Pulmonary artery endothelial cell (primary cell): ENCODE measurements at places on chromosomes 11 and 22. TPM values are rescaled to one million over a fixed set of nuclear protein-coding genes. Genes with fewer than 3 reads are reported as not detected.

Gene TEX12
- total RNA-seq: not detected in 2 replicates

Gene TNNT3
- total RNA-seq: not detected in 2 replicates

Gene VPS51
- total RNA-seq: 174 and 190 TPM in 2 replicates

Gene FSHB
- not detected in 2 replicates for total RNA-seq

Gene ZNRF3
- total RNA-seq: 3.3 and 3.8 TPM in 2 replicates

Gene PIH1D2
- 0.56 and 1.3 TPM in 2 replicates for total RNA-seq

Gene PGA5
- not detected in 2 replicates for total RNA-seq

DNA sequence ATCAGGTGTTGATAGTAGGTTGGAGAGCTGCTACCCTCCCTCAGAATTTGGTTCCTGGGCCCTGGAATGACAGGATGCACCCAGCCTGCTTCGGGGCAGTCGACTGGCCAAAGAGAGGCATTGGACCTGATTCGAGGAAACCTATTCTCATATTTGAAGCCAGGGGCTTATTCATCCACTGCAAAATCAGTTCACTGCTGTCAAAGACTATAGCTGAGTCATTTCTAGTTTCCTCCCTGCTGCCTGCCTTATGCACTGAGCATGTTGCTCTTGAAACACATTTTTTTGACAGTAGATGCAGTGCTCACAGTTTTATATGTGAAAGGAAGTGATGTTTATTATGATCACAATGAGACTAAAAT lies 565.4 kb downstream of the ETS1 start:
- DNase-seq: peak; percentile 17

DNA sequence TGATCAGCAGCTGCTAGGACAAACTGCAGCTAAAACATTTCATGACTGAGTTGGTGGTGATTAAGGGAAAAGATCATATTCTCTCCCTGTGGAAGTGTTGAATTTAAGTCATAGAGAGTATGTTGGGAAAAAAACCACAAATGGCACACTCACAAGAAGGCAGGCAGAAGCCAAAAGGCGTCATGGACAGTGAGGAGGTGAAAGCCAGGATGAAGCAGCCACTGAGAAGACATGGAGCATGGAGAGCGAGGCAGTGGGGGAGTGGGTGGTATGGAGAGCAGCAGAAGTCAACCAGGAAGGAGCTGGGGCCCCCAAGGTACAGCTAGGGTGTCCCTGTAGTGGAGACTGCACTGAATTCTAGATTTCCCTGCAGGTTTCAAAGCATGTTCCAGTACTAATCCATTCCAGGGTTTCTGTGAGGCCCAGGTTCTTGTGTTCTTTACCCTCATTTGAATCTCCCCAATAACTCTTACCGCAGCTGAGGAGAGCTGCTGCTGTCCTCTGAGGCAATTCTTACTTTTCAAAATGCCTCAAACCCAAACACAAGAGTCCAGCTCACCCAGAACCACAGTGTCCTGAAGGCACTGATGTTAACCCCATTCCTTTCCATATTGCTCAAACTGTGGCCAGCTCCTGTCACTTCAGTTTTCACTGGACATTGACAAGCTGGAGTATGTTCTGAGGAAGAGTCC lies 191.8 kb upstream of the E2F8 start:
- DNase-seq: no peak

GRCh38 chr22:24247564-24248344 lies 2.9 kb upstream of the GGT5 start:
- peak; percentile 60 for DNase-seq

- no peak for DNase-seq
Observed at GRCh38 chr11:34972892-34973291, 56.5 kb downstream of the PDHX start.

GRCh38 chr11:78820741-78821140 lies 246.1 kb upstream of the NARS2 start:
- DNase-seq: no peak

DNA sequence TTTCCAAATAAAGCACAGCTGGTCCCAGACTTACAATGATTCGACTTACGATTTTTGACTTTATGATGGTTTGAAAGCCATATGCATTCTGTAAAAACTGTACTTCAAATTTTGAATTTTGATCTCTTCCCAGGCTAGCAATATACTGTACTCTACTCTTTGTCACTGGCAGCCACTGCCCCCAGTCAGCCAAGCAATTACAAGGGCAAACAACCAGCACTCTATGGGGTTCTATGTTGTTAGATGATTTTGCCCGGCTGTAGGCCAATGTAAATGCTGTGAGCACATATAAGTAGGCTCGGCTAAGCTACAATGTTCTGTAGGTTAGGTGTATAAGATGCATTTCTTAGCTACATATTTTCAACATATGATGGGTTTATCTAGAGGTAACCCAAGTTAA lies 217.3 kb downstream of the RAB38 start:
- DNase-seq: no peak

DNA sequence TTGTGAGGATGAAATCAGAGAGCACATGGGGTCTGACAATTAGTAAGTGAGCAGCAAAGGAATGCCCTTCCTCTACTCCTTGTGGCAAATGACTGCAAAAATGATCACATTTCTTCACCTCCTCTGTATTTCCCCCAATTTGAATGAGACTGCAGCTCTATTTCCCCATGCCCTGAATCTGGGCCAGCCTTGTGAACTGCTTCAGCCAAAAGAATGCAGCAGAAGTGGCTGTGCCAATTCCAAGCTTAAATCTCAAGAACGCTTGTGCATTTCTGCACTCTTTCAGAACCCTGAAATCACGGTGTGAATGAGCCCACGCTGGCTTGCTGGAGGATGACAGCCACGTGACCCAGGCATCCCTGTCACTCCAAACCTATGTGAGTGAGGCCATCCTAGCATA lies 9.9 kb downstream of the SLC43A3 start:
- DNase-seq: no peak

- no peak for DNase-seq
Observed at GRCh38 chr11:81634483-81634882, 1099.2 kb downstream of the FAM181B start.

DNA sequence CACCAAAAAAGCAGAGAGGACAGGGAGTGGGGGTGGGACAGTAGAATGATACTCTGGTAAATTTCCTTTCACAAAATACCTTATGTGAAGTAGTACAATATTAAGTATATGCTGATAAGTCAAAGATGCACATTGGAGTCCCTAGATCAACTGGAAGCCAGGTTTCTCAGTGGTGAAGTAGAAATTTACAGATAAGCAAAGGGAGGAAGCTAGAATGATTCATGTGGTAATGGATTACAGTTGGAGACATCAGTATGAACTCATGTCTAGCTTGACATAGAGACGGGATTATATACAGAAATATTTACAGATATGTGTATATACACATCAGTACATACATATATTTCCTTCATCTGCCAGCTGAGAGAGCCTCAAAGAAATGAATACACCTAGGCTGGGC lies 21.5 kb downstream of the PLEKHB1 start:
- no peak for DNase-seq

- DNase-seq: no peak
Observed at GRCh38 chr11:73233211-73233610, 15.1 kb downstream of the P2RY2 start.

GRCh38 chr11:96001037-96001436 lies 77.1 kb upstream of the MTMR2 start:
- DNase-seq: no peak

DNA sequence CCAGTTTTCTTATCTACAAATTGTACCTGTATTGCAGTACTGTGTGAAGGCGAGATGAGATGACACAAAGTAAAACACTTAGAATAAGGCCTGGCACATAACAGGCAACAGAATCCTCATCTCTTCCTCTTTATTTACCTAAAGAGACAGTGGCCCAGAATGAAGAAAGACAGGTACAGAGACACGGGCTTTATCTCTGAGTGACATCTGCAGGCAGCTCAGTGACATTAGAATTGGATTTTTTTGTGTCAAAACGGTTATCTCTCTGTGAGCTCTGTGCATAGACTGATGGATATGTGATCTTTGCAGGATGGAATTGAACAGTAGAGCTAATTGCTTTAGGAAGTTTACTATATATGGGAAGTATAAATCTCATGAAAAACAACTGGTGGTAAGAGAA lies 36.2 kb upstream of the TRPC6 start:
- no peak for DNase-seq

- DNase-seq: no peak
Observed at GRCh38 chr11:73565804-73566203, 32.1 kb downstream of the FAM168A start.
